ENCODE measurements at places on chromosomes 13 and 19.

- no peak for DNase-seq
Measured at GRCh38 chr13:98143157-98143553, 261 bp downstream of the FARP1 start.

DNA sequence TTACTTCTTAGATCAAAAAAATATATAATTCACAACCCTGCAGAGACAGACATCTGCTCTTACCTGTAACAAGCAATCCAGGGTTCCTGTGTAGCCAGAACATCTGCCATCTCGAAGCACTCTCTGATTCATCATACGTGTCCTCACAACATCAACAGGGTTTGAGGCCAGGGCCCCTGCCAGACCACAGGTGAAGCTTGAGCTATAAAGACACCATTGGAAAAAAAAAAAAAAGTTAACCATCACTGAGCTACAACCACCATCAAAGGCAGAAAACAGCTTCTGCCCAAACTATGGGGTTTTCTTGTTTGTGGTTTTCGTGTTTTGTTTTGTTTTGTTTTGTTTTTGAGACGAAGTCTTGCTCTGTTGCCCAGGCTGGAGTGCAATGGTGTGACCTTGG lies 19.3 kb downstream of the SLC25A30 start:
- DNase-seq = no peak

- no peak for DNase-seq
Measured at GRCh38 chr13:66578305-66578704, 651.8 kb downstream of the PCDH9 start.

GRCh38 chr13:97004096-97004876 lies 10.0 kb upstream of the OXGR1 start:
- DNase-seq = no peak

Measured in activated CD8-positive, alpha-beta memory T cell treated with anti-CD3 and anti-CD28 coated beads for 4 hours (primary cell).